NCI-H1436 (cell line): ENCODE measurements at places on chromosomes 3 and 15.

GRCh38 chr15:39581793-39582285, 960 bp downstream of the THBS1 start:
- no peak for DNase-seq

- DNase-seq: peak; percentile 46
These were observed 261.7 kb downstream of the PLOD2 start for GRCh38 chr3:145899241-145899640.

DNA sequence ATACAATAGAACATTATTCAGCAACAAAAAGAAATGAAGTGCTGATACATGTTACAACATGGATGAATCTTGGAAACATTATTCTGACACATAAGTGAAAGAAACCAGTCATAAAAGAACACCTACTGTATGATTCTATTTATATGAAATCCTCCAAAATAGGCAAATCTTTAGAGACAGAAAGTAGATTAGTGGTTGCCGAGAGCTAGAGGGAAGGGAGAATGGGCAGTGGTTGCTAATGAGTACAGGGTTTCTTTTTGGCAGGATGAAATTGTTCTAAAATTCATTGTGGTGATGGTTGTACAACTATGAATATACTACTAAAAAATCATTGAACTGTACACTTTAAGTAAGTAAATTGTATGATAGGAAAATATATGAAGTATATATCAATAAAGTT, 6.3 kb upstream of the LRRC58 start:
- DNase-seq: no peak

GRCh38 chr15:65434201-65434600, 11.5 kb upstream of the IGDCC4 start:
- DNase-seq: no peak

DNA sequence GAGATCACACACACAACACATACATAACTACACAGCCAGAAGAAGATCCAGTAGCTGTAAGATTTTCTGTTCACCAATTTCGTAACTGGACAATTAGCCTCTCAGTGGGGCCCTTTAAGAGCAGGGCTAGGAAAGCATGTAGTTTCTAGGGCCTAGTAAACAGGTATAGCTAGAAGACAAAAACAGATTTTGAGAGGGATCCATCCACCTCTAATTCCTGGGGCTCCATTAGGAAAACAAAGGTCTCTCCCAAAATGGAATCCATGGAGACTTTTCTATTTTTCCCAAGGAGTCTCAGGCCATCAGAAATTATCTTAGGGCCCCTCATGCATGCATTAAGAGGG, 10.5 kb downstream of the KIF15 start:
- DNase-seq: no peak

DNA sequence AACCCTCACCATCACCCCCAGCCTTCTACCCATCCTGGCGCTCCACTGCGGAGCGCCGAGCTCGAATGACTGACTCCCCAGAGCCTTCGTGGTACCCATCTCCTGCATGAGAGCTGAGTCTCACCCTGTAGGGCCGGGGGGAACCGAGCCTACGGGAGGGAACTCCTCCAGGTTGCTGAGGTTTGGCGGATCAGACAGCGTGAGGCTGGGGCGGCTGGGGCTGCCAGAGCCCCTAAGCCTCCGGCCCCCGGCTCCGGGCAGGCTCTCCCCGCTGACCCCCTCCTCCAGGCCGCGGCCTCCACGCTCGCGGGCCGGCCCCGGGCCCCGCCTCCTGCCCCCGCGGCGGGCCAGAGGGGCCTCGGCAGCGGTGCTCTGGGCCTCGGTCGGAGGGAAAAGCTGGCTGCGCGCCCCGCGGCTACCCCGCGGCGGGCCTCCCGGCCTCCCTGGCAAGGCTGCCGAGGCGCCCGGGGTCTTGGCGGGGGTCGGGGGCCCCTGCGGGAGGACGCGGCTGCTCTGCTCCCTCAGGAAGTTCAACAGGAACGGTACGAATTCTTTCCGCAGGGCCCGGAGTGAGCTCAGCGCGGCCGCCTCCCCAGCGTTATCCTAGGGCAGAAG, 643 bp downstream of the CDAN1 start:
- DNase-seq: no peak

- no peak for DNase-seq
These were observed 19.9 kb downstream of the CYP8B1 start for GRCh38 chr3:42855547-42856380.

- DNase-seq: no peak
These were observed 263.5 kb upstream of the TPRG1 start for GRCh38 chr3:188908002-188908850.

- DNase-seq: no peak
These were observed 26.5 kb downstream of the NEO1 start for GRCh38 chr15:73078722-73079121.

- DNase-seq: no peak
These were observed 36.6 kb downstream of the MRAS start for GRCh38 chr3:138384976-138385375.

DNA sequence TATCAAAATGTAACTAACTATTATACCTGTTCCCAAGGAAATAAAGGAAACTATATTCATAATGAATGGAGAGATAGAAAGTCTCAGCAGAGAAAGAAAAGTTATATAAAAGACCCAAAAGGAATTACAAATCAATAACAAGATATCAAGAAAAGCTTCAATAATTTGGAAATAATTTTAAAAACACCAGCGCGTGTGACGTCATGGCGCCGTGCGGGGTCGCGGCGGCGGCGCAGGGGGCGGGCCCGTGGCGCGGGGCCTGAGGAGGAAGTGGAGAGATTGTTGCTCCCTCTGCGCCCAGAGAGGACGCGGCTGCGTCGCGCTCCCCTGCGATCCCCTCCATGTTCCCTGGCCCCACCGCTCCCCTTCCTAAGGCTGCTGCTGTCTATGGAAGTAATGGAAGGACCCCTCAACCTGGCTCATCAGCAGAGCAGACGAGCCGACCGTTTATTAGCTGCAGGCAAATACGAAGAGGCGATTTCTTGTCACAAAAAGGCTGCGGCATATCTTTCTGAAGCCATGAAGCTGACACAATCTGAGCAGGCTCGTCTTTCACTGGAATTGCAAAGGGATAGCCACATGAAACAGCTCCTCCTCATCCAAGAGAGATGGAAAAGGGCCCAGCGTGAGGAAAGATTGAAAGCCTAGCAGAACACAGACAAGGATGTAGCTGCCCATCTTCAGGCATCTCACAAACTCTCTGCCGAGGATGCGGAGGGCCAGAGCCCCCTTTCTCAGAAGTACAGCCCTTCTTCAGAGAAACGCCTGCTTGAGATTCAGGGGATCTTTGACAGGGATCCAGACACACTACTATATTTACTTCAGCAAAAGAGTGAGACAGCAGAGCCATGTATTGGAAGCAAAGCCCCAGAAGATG, 4.1 kb downstream of the XCR1 start:
- DNase-seq: no peak

DNA sequence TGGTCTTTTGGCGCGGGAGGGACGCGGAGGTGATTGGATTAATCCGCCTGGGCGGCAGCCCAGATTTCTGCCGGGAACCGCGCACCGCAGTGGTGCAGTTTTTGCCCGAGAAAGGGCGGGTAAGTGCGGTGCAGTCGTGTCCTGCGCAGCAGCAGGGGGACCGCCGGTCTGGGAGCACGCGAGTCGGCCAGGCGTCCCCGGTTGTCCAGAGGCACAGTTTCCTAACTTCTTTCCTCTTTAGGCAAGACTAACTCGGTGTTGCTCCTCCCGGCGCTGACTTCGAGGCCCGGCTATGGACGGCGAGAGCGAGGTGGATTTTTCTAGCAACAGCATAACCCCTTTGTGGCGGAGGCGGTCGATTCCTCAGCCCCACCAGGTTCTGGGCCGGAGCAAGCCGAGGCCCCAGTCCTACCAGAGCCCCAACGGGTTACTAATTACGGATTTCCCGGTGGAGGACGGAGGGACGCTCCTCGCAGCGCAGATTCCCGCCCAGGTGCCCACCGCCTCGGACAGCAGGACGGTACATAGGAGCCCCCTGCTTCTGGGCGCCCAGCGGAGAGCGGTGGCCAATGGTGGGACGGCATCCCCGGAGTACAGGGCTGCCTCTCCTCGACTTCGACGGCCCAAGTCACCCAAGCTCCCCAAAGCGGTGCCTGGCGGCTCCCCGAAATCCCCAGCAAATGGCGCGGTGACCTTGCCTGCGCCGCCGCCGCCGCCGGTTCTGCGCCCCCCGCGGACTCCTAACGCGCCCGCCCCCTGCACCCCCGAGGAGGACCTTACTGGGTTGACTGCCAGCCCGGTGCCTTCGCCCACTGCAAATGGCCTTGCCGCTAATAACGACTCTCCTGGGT, 736 bp downstream of the ARHGEF26 start:
- DNase-seq: peak; percentile 27

DNA sequence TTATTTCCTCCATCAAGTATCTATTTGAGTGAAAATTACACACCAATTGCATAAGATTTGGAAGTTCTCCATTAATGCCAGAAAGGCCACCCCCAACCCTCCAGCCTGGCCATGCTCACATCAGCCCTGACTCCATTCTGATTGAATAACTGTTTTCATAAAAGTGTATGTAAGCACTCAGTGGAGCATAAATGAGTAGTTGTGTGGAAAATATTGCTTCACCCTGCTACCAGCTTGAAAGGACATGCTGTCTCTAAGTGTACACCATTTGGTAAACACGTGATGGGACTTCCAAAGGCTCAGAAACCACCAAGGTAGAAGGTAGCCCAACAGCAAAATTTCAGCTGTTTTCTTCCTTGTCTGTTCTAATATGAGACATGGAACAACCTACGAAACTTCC, 393.8 kb downstream of the ZNF385D start:
- no peak for DNase-seq

GRCh38 chr3:71649757-71650156, 66.2 kb upstream of the FOXP1 start:
- DNase-seq: no peak

DNA sequence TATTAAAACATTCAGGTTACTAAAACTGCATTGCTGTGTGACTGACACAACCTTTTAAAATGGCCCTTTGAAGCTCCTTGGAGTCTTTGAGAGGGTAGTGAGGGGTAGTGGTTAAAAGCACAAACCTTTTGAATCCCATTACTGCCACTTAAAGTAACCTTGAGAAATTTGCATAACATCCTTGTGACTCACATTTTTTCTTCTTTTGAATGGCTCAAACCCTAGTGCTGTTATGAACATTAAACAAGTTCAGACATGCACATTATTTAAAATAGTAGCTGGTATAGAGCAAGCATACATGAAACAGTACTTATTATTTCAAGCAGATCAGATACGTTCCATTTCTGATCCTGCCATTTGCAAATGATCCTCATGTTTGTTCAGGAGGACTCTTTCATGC, 3.7 kb upstream of the CLDN1 start:
- no peak for DNase-seq

DNA sequence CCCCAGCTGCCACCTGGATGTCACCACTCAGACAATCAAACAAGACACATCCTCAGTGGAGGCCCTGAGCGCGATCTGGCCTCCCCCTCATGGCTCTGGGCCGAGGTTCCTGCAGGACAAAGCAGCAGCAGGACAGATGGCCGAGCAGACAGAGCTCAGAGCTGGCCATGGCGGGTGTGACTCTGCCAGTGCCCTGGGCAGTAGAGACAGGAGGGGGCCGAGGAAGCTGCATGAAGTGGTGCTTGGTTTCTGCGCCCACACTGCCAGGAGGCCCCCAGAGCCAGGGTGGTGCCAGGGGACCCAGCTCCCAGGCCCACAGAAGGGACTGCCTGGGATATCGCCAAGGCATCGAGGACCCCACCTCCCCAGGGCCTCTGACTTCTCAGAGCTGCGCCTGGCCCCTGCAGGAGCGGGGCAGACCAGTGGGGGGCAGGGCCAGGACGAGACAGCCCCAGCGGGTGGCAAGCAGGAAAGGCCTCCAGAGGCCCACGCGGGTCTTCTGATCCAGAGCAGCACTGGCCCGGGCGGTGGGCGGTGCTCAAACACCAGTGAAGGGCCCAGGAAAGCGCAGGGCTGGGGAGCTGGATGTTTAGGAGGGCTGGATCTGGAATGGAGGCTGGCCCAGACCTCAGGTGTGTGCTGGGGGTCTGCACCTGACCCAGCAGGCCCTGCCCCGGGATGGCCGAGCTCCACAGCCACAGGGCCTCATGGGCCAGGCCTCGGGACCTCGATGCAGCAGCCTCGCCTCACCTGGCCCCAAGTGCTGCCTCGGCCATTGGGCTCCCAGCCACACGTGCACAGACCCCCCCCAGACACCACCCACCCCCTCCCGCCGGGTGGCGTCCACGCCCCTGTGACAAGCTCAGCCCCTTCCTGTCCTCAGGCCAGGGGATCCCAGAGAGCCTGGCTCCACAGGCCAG, 76.0 kb downstream of the GOLGA8G start:
- DNase-seq: no peak
